Stimulated activated CD8-positive, alpha-beta memory T cell treated with anti-CD3 and anti-CD28 coated beads, Interleukin-4, amount 100 ng/mL, for 24 hours (primary cell): ENCODE measurements at places on chromosomes 6 and 20.

DNA sequence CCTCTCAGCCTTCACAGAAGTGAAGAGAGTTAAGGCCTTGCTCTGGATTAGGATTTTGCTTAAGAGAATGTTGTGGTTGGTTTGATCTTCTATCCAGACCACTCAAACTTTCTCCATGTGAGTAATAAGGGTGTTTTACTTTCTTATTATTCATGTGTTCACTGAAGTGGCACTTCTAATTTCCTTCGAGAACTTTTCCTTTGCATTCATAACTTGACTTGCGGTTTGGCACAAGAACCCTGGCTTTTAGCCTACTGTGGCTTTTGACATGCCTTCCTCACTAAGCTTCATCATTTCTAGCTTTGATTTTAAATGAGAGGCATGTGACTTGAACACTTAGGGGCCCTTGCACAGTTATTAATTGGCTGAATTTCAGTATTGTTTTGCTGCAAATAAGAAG, 166.1 kb upstream of the OPRM1 start:
- DNase-seq, result no peak

DNA sequence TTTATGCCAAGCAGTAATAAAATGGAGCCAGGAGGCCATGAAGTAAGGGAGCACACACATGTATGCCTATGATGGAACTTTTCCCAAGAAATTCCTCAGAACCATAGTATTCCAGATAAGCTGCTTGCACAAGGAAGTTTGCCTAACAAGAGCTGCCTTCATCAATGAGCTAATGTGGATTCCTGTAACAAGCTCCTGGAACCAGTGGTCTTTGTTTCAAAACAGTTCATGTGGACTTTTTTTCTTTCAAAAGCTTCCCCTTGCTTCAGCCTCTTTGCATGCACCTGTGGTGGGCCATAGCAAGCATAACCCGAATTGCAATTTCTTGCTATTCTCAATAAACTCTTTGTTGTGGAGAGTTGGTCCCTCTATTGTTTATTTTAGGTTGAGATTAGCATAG, 359.6 kb downstream of the UTRN start:
- no peak for DNase-seq

GRCh38 chr6:10307476-10307875, 107.4 kb downstream of the TFAP2A start:
- no peak for DNase-seq

DNA sequence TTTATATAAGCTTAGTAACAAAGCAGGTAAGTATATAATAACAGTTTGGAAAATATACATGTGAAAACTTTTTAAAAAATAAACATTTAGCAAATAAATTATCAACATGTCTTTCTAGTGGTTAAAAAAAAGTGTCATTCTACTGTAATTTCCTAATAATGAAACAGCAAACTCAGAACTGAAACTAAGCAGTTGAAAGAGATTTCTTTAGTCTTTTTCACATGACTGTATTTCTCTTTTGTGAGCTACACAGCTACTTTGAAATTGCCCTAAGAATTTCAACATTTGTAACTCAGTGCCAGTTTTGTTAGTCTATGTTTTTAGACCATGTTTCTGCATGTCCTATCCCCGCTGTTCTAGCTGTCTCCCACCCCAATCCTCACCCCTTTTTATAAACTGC, 28.4 kb upstream of the SDHAF4 start:
- DNase-seq, result no peak
